Activated CD8-positive, alpha-beta T cell treated with anti-CD3 and anti-CD28 coated beads for 36 hours (primary cell): ENCODE measurements at places on chromosomes 2 and 18. TPM values are rescaled to one million over a fixed set of nuclear protein-coding genes. Genes with fewer than 3 reads are reported as not detected.

The CLEC4F gene
- total RNA-seq = not detected

The ABHD1 gene
- 0.36 TPM for total RNA-seq

The DAW1 gene
- not detected for total RNA-seq

The CHRNG gene
- not detected for total RNA-seq

The ARHGAP28 gene
- not detected for total RNA-seq

The PRSS56 gene
- total RNA-seq = not detected

The MDH1B gene
- total RNA-seq = 0.92 TPM

DNA sequence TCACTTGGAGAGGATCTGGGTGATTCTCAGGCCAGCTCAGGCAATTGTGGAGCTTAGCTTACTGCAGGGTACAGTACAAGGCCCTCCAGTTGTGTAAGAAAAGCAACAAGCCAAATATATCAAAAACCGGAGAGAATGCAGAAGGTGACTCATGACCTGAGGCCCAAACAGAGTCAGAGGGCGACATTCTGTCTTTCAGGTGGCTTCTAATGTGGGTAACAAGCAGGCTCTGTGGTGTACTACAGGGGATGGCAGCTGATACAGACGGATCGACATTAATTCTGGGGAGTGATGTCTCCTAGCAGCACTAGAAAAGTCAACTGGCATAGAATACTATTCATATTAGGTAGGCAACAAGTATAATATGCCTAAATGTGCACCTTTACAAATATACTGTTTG is 219.5 kb upstream of the SOX11 start:
- DNase-seq = no peak

- no peak for DNase-seq
Measured at GRCh38 chr2:177338177-177338721, 54.3 kb upstream of the AGPS start.

DNA sequence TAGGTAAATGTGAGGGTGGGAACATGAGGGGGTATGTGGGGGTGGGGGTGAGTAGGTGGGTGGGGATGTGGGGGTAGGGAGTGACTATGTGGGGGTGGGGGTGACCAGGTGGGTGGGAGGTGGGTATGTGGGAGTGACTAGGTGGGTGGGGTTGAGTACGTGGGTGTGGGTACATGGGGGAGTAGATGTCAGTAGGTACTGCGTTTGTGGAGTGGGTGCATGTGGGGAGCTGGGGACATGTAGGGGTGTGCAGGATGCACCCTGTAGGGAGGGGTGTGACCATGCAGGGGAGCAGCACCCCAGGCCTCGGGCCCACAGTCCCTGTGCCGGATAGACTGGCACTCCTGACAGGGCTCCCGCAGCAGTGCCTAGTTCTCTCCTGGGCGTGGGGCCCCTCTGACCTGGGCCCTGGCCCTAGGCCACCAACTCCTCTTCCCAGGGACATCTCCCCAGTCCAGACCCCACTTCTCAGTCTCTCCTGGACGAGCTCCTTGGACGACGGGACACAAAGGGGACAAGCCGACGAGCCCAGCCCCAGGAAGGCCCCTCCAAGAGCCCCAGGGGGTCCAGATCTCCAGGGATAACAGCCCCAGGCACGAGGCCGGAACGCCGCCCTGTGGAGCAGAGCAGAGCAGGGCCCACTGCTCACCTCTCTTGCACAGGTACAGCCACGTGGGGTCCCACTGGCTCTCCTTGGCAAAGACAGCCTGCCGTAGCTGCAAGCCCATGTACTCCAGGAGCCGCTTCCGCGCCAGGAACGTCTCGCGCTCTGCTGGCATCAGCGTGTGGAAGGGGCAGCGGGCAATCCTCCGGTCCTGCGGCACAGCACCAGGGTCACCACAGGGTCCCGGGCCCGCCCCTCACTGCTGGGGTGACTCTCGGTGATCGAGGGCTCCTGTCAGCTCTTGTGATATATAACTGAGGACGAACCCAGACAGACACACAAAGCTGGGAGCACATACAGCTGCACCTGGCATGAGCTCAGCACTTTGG is 58.2 kb downstream of the ANKMY1 start:
- no peak for DNase-seq

DNA sequence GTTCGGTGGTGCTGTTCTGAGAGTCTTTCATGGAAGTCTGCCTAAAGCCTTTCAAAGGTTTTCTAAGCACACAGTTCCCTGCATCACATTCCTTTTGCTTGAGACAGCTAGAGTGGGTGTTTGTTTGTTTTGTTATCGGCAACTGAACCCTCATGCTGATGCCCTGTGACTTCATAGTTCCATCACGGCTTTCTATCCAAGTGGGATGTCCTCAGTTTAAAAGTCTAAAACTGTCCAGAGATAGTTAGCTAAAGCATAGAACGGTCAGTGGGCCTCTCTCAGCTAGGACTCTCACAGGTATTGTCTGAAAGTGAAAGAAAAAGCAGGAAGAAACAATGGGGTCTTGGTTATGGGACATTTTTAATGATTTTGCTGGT is 337.3 kb downstream of the OSR1 start:
- DNase-seq = no peak

GRCh38 chr2:39379643-39380524 is 57.2 kb downstream of the MAP4K3 start:
- DNase-seq = no peak

- no peak for DNase-seq
Measured at GRCh38 chr18:62450175-62450545, 72.7 kb upstream of the ZCCHC2 start.

DNA sequence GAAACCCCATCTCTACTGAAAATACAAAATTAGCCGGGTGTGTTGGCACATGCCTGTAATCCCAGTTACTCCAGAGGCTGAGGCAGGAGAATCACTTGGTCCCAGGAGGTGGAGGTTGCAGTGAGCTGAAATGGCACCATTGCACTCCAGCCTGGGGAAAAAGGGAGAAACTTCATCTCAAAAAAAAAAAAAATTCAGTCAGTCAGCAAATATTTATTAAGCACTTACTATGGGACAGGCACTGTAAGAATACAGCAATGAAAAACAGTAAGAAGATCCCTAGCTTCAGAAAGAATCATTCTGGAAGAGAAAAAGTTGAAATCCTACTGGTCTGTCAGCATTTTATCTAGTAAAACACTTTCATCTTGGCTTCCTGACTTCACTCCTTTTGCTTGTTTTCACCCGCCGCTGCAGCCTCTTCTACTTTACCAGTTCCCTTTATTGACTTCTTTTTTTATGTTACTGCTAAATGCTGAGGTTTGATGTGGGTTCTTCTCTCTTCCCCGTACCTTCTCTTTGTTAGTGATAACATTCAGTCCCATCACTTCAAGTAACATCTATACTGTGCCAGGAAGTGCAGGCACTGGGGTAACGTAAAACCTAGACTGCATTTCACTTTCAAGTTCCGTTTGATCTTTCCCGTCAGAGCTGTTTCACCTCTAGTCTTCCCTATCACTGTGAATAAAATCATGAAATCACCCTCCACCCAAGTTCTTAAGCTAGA is 10.8 kb upstream of the TAF4B start:
- peak; percentile 56 for DNase-seq

DNA sequence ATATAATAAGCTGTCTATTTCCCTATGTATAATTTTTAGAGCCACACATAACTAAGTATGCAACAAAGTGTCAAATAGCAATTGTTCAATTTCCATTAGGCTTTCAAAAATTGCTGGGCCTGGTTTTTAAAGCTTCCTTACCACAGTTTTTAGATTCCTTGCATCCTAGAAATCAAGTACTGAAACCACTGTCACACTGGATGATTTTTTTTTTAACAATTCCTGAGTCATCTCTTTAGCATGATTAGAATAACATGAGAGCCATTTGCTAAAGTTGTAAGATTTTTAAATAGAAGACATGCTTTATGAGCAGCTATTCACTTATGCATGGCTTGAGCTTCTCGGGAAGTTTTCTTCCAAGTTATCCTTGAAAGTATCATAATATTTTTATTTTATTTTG is 319.5 kb upstream of the NXPH2 start:
- no peak for DNase-seq

DNA sequence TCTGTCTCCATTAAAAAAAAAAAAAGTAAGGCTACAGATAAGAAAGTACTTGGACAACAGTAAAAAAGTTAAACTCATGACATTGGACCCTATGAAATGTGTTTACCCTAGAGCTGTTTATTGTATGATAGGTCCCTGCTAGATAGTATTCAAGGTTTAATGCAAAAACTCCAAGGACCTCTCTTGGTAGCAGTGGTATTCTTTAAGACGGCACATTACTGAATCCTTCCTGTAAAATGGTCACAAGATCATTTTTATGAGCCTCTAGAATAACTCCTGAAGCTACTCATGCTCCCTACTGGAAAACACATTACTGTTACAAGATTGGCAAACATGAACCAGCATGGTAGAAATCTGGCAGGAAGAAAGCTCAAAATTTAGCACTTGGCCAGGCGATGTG is 38.8 kb downstream of the GALM start:
- no peak for DNase-seq

GRCh38 chr2:211429256-211429920 is 873.0 kb downstream of the CPS1 start:
- no peak for DNase-seq

DNA sequence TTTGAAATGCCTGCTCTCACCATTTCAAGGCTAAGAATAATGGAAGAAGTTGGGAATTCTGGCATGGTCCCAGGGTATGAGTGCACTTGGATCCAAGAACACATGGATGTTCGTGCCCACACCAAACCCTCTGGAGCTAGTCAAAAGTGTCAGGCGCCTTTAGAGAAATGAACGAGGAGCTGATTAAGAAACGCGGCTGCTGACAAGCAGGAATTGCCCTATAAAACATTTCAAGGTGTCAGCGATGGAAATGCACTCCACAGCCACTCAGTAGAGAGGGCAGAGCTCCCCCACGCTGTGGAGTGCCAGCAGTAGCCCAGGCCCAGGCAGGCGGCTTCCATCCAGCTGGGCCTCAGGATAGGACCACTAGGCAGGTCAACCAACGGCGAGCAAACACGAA is 213.7 kb downstream of the TTC32 start:
- DNase-seq = no peak

DNA sequence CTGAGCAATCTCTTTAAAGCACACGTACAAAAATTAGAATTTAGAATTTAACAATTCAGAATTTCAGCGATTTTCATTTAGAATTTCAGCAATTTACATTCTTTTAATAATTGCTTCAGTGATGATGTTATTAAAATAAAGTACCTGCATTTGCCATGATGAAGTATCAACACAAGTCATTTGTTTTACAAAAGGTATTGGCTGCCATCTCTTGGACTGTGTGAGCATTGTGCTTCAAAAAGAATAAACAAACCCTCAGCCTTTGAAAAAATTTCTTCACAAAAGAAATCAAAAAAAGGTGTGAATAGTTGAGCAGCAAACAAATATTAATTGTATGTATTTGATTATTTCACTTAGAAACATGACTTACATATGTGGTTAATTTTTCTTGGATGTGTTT is 27.1 kb upstream of the ZC3H15 start:
- no peak for DNase-seq
